Inflammatory macrophage (primary cell): ENCODE measurements at places on chromosomes 12 and 14.
A peak's percentile ranks its signal among the peaks of the same experiment; 100 is the strongest.

DNA sequence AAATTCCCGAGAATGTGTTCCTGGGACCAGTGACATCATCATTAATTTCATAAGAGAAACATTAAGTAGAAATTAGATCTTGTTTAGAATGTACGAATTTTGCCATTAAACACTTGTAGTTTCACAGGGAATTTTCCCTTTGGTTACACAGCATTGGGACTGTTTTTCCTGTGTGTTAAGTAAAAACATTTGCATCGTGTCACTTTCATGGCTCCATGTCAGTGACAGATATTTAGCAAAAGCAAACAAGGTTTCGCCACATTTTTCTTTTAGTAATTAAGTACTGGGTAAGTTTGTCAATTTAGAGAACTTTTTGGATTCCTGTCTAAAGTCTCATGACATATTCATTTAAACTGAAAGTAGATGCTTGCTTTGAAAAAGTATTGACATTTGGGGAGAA is 45.5 kb upstream of the OVCH1 start:
- DNase-seq = no peak

- no peak for DNase-seq
These were observed 154.8 kb downstream of the TMX1 start for GRCh38 chr14:51394804-51395203.

DNA sequence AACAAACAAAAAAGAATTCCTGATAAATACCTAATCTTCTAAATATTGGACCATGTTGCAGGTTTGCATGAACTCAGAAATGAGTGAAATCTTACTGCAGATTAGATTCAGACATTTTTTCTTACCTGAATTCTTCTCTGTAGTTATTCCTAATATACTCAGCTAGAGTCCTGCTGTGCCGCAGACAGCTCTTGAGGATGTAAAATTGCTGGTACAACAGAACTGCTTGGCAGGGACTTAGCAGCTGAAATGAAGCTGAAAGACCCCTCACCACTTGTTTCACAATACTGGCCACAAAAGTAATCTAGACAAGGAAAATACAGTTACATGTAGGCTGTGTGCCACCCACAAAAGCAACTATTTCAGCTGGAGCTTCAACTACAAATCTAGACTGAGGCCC is 48.3 kb upstream of the KICS2 start:
- DNase-seq = no peak

DNA sequence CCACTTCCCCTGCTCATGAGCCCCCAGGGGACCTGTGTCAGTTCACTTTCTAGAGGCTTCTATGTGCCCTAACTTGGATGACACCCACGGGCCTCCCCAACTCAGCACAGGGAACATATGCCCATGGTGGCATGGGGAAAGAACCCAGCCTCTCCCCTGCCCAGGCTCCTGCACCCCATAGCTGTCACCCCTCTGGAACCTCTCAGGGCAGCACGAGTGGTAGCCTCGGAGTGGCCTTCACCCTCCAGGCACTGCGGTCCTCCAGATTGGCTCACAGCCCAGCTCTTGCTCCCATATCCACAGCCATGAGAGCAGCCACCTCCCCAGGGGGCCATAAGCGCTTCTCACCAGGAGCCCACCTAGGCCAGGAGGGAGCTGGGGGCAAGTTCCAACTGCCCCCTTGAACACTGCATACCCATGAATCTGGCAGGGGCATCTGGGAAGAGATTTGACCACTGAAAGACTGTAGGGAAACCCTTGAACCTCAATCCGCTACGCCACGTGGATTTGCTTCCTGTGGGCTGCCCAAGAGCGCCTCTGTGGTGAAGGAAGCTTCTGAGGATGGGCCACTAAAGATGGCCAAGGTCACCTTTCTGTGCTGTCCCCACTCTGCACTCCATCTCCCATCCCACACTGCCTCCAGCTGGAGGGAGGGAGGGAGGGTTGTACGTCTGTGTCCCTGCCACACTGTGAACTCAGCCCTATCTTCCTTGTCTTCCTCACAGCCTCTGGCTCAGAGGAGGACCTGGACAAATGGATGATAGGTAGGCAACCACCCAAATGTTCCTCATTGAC is 11.9 kb downstream of the PLD4 start:
- DNase-seq = no peak

- DNase-seq = no peak
These were observed 1620.4 kb upstream of the FLRT2 start for GRCh38 chr14:83909507-83909906.

DNA sequence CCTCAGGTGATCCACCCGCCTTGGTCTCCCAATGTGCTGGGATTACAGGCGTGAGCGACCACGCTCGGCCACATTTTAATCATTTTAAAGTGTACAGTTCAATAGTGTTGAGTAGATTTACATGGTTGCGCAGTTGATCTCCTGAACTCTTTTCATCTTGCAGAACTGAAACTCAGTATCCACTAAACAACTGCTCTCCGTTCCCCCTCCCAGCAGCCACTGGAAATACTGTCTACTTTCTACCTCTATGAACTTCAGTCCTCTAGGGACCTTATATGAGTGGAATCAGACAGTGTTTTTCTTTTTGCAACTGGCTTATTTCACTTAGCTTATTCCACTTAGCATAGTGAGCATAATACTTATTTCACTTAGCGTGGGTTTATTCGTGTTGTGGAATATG is 53.7 kb downstream of the KCTD10 start:
- no peak for DNase-seq

GRCh38 chr12:54993181-54993835 is 8.7 kb upstream of the TESPA1 start:
- peak; percentile 48 for DNase-seq

DNA sequence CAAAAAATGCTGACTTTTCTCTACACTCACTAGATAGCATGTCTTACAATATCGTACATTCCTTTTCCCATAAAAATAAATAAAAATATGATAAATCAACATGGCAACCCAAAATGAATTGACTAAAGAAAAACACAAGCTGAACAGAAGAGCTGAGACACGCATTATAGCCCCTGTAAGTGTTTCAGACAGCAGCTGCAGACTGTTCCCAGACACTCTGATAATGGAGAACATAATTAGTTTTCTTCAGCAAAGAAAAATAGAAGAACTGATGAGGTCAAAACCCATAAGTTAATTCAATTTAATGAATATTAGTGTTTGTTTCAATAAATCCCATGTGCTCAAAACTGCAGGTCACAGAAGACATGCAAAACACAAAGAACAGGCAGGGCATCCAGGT is 23.8 kb downstream of the ST8SIA1 start:
- DNase-seq = no peak

DNA sequence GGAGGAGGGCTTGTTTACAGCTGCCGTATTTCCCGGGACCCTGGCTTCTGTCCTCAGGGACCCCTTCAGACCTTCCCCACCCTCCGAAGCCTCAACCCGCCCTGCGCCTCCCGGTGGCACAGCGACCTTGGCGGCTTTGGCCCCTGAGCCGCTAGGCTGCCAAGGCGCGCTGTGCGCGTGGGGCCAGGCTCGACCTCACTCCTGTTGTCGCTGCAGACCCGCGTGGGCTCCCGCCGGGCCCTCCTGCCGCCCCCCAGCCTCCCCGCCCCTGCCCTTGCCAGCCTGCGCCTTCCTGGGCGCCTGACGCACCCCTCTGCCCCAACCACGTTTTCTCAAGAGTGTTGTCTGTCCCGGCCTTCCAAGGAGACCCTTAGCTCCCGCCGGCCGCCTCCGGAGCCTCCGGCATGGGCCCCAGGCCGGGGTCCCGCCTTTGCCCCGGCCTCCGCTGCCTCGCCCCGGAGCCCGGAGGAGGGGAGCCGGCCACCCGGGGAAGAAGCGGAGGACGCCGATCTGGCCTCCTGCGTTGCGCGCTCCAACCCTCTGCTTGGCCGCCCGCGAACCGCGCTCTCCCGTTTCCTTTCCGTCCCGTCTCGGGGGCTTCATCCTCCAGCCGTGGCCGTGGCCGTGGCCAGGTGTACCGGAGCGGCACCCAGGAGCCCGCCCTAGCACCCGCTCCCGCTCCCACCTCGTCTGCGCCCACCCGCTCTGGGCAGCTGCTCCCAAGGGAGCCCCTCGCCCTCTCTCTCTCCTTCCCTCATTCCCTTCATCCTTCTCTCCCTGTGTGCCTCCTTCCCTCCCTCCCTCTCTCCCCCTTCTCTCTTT is 19.9 kb downstream of the PPP2R5C start:
- no peak for DNase-seq

DNA sequence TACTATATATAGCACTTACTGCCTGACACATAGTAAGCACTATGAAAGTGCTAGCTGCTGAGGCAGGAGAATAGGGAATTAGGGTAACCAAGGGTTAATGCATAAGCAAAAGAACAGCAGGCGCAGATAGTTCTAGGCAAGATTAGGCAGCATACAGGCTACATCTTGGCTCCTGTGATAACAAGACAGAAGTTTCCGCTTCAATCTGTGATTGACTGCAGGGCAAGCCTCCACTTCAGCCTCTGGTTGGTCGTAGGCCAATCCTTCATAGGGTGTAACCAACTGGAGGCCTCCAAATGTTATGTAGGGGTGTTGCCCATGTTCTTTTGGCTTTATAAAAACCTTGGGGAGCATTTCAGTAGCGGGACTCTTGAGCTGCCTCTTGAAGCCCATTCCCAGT is 46.9 kb downstream of the KLHL28 start:
- DNase-seq = no peak

- no peak for DNase-seq
These were observed 55.8 kb downstream of the GALNT4 start for GRCh38 chr12:89468648-89469326.

- DNase-seq = peak; percentile 59
These were observed 1.7 kb downstream of the ARHGAP9 start for GRCh38 chr12:57477710-57478681.

DNA sequence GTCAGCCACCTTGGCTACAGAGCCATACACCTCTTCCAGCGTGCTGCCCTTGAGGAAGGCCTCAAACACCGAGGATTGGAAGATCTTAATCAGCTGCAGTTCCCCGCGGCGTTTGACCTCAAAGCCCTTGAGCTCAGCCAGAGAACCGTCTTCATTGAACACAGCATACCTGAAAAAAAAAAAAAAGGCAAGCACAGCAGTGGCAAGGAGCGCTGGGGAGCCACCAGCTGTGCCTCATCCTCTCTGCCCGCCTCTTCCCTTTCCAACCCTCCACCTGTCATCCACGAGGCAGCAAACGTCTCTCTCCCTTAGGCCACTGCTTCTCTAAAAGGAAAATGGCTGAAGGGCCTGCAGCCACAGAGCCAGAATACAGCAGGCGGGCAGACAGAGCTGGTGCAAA is 26.1 kb downstream of the POLE start:
- DNase-seq = no peak

DNA sequence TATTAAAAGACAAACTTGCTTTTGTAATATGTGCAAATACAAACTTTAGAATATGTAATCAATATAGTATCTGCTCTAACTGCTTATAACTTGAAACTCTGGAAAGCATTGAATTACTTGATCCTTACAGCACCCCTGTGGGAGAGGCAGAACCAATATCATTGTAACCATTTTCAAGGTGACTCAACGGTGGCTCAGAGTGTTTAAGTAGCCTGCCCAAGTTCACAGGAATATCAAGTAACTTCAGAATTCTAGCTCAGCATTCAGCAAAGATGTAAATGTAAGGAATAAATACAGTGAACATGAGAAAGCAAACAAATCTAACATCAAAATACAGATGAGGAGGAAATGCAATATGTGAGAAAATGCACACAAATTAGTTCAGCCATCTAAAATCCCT is 264.6 kb downstream of the NELL2 start:
- no peak for DNase-seq

DNA sequence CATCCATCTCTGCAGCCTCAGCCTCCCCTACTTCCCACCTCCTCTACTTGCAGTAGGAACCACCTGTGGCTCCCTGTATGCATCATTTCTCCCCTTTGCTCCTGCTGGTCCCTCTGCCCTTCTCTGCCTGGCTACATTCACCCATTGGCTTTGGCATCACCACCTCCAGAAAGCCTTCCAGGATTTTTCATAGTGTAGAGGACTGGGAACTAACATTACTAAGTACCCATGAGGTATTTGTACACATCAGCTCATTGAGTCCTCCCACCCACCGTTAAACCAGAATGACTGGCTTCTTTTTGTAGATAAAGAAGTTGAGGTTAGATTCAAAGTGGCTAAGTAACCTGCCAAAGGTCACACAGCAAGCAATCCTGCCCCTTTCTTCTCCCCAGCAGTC is 17.1 kb downstream of the SYNE3 start:
- no peak for DNase-seq

GRCh38 chr14:104120281-104120741 is 18.1 kb upstream of the KIF26A start:
- DNase-seq = no peak

DNA sequence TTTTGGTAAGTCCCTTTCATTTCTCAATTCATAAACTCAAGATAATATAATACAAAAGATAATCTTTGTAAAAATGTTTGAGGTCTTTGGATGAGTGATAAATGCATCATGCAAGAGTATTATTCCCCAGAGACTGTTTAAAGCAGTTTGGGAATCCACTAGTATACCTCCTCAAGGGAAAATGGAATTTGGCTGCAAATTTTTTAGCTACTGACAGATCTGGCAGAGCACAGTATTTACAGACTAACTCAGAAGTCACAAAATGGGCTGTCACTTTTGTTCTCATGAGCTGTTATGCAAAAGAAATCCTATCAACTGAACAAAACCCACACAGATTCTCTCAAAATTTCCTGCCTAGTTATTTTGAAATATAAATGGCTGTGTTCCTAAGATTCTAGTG is 9.9 kb downstream of the SPIC start:
- no peak for DNase-seq

DNA sequence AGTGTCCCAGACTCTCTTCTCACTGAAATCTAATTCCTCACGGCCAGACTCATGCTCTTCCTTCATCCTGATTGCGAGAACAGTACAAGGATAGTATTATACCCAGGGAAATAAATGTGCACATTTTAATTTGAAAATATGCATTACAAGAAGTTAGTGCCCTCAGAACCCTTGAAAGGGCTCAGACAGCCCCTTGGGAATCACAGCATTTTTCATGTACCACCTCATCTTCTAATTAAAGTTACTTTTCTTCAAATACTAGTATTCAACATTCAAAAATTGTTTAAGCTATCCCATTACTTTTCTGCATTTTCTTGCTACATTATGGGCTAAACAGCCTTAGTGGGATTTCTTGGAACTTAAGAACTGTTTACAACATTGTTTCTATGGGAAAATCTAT is 1.7 kb upstream of the APPL2 start:
- no peak for DNase-seq

DNA sequence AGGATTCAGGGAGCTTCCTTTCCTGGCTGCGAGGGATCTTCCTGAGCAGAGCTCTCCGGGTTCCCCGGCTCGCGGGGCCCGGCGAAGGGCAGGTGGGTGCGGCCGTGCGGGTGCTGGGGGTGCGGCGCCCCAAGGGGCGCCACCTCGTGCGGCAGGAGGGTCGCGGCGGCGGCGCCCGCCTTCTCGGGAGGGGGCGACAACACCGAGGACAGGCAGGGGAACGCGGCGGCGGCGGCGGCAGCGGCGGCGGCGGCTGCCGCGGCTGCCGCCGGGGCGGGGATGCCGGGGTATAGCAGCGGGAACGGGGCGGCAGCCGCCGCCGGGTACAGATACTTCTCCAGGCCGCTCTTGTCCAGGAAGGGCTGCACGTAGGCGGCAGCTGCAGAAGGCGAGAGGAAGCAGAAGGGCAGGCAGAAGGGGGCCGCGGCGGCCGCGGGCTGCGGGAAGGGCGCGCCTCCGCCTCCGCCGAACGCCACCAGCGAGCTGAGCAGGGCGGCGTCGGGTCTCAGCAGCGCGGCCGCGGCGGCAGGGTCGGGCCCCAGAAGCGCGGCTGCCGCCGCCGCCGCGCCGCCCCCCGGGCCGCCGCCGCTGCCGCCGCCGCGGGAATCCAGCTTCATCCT is 2.7 kb downstream of the BHLHE41 start:
- DNase-seq = peak; percentile 55
